ENCODE measurements at places on chromosomes 4 and X.

GRCh38 chr4:78581618-78582017 lies 30.0 kb downstream of the ANXA3 start:
- no peak for DNase-seq

GRCh38 chr4:4995908-4996265 lies 23.4 kb downstream of the CYTL1 start:
- no peak for DNase-seq

GRCh38 chr4:187184508-187184907 lies 460.9 kb upstream of the FAT1 start:
- no peak for DNase-seq

- no peak for DNase-seq
Observed at GRCh38 chr4:154119317-154119716, 330.4 kb upstream of the SFRP2 start.

DNA sequence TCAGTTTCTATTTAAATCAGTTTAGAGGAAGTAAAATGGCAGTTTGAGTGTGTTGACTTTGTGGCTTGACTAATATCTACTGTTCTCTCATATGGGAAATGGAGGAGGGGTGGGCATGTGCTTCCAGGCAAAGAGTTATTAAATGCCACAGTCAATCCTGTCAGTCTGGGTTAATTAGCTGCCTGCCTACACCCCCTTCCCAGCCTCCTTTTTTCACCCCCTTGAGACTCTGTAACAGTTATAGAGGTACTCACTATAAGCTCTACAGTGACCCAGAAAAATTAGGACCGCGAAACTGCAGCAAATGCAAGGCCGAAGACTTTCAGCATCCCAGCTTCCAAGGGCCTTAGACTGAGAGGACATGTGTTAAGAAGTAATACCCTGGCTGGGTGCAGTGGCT lies 165.2 kb downstream of the CORIN start:
- DNase-seq = no peak

DNA sequence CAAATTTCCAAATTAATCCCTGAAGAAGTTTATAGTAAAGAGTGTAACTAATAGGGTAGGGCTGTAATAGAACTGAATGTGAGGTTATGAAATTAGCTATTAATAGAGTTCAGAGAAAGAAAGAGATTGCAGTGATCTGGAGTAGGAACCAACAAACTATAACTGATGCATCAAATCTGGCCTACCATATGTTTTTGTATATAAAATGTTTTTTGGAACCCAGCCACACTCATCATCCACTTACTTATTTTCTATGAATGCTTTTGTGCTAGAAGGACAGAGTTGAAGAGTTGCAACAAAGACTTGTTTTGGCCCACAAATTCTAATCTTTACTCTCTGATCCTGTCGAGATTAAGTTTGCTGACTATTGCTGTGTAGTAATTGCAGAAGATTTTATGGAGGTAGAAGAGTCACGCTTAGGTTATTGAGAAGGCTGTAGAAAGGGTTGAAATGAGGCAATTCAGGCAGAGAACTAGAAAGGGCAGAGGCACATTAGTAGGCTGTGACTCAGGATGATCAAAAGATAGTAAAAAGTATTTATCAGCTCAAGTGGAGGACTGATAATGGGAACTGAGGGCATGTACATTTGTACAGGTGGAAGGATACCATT lies 298.7 kb upstream of the EMCN start:
- no peak for DNase-seq

DNA sequence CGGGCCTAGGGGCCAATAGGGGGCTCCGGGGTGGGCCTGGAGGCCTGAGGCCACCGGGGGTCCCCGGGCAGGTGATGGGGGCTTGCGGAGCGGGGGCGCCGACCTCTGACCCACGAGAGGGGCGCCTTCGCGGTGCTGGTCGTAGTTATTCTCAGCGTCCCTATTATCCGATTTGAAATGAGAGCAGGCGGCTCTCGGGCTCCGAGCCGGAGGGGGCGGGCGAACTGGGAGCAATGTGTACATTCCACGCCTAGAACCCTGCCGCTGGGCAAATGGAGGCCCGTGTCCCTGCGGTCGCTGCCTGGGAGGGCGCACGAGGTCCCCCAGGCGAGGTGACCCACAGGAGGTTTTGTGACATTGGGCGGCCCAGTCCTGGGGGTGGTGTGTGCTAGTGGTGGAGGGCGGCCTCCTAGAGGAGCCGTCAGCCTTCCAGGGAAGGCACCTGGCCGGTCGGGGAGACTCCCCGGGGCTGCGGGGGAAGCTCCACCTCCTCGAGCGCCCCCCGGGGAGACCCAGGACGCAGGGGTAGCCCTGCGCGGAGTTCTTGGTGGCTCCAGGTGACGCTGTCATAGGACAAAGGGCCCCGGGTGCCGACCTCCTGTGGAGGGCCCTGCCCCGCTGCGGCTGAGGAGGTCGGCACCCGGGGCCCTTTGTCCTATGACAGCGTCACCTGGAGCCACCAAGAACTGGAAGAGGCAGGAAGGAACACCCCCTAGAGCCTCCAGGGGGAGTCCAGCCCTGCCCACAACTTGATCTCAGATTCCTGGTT lies 102.6 kb upstream of the PRKX start:
- peak; percentile 1 for DNase-seq

- DNase-seq = no peak
Observed at GRCh38 chrX:45017946-45018345, 145.0 kb downstream of the KDM6A start.

GRCh38 chrX:138928737-138929459 lies 217.4 kb upstream of the FGF13 start:
- DNase-seq = no peak

- DNase-seq = no peak
Observed at GRCh38 chr4:100690812-100691211, 173.0 kb upstream of the EMCN start.

GRCh38 chr4:155667568-155668511 lies 1.2 kb downstream of the GUCY1A1 start:
- no peak for DNase-seq

DNA sequence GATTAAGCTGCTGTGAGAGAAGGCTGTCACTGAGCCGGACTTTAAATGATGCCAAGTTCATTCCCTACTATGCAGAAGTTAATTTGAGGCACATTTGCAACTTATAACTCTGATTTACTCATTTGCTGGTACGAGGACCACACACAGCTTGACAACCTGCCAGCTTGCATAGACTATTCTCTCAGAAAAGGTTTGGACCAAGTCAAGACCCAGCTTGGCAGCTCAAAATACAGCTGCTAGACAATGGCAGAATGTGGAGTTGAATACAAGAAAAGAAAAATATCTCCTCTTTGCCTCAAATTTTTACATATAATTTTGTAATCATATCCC lies 338.9 kb downstream of the DHX15 start:
- DNase-seq = no peak

- DNase-seq = no peak
Observed at GRCh38 chr4:165635381-165635780, 237.7 kb upstream of the TLL1 start.

GRCh38 chrX:10884246-10884645 lies 226.9 kb upstream of the HCCS start:
- DNase-seq = no peak

GRCh38 chr4:138494931-138495330 lies 252.8 kb upstream of the SLC7A11 start:
- no peak for DNase-seq

DNA sequence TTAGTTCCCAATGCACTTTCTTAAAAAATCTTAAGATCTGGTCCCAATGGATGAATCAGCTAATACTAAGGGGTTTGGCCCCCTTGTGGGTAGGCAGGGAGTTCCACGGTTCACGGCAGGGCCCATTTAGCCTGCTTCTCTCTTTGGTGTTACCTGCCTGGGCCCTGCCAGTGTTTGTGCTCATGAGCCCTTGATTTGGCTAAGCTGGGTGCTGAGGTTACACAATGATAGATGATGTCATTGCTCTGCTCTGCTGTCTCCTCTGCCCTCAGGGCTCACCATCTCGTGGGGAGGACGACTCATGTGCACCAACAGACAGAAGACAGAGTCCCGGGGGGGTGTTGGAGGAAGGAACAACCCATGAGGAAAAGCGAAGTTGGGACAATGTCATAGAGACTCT lies 24.4 kb downstream of the RTL5 start:
- no peak for DNase-seq

- no peak for DNase-seq
Observed at GRCh38 chrX:307261-308111, 11.1 kb downstream of the GTPBP6 start.

DNA sequence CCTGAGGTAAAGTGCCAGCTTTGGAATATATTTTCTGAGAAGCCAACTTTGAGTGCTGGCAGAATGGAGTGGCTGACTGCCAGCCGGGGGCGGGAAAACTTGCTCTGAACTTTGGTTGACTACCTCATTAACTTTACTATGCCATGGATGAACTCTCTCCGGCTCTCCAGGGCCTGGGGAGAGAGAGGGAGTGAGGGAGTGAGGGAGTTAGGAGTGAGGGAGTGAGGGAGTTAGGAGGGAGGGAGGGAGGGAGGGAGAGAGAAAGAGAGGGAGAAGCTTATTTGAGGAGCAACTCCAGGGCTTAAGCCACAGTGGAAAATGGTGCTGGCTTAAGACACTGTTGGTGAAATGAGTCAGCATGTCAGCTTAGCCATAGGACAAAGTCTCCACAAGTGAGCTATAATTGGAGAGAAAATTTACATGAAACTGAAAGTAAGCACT lies 280.9 kb upstream of the RPS6KA3 start:
- no peak for DNase-seq

DNA sequence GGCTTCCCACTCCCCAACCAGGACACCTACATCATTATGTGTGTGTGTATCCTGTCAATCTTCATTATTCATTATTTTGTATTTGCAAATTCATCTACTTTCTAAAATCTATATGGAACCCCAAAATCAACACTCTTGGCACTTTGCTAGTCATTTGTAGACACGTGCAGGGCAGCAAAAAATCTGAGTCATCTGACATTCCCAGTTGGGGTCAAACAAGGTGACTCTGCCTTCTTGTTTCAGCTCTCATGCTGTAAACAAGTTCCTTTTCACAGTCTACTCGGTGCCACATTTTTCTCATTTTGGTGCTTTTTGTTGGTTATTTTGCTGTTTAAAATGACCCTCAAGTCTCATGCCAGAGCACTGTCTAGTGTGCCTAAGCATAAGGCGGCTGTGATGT lies 5.9 kb downstream of the MRFAP1L1 start:
- no peak for DNase-seq

Data from activated T-cell treated with anti-CD3 and anti-CD28 coated beads for 4 hours (primary cell).